ENCODE measurements at places on chromosomes 3 and 15.

DNA sequence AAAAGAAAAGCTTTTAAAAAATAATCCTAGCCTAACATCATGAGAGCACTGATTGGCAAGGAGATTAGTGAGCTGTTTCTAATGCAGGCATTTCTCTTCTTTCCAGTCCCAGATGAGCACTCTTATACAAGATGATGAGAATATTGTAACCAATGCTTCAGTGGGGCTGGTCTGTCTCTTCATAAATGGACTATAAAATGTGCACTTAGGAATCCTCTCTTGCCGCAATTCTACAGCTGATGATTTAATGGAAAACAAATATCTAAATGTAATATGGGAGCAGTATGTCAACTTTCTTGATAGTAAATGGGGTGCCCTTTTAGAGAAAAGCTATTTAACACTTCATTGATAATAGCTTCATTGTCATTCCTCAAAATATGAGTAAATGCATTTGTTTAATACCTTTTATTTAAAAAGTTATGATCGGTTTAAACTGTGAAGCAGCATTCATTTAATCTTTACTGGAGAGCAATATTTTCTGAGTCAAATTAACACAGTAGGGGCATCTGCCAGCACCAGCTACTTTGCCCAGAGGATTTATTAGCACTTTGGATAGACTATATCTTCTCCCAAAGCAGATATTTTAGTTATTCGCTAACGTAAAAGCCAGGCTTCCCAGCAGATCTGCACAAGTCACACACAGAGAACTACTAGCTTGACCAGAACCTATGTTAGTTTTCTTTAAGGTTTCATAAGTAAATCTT lies 985.9 kb downstream of the DIPK2A start:
- DNase-seq = no peak

- no peak for DNase-seq
Measured at GRCh38 chr3:127456471-127457093, 134.0 kb downstream of the TPRA1 start.

- DNase-seq = no peak
Measured at GRCh38 chr15:84894736-84895425, 10.4 kb downstream of the SLC28A1 start.

DNA sequence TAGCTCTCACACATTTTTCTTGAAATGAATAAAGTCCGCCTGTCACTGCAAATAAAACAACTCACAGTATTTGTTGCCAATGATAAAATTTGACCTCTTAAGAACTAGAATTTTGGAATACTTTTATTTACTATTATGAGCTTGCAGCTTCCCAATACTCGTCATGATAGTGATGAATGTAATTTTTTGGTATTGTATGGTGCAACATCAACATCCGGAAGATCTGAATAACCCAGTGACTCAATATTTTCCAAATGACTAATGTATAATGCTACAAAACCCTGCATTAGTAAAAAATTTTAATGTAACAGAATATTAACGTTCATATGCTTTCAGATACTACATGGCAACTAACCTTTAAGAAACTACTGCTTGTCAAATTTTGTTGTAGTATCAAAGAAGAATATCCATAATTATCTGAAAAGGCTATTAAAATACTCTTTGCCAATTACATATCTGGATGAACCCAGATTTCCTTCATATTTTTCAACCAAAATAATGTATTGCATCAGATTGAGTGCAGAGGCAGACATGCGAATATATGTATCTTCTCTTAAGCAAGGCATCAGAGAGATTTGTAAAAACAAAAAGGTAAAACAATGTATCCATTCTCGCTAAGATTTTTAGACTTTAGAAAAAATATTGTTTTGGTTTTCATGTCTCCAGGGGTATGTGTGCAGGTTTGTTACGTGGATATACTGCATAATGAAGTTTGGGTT lies 95.3 kb downstream of the IGF2BP2 start:
- no peak for DNase-seq

- DNase-seq = no peak
Measured at GRCh38 chr15:57503911-57504598, 87.6 kb upstream of the MYZAP start.

DNA sequence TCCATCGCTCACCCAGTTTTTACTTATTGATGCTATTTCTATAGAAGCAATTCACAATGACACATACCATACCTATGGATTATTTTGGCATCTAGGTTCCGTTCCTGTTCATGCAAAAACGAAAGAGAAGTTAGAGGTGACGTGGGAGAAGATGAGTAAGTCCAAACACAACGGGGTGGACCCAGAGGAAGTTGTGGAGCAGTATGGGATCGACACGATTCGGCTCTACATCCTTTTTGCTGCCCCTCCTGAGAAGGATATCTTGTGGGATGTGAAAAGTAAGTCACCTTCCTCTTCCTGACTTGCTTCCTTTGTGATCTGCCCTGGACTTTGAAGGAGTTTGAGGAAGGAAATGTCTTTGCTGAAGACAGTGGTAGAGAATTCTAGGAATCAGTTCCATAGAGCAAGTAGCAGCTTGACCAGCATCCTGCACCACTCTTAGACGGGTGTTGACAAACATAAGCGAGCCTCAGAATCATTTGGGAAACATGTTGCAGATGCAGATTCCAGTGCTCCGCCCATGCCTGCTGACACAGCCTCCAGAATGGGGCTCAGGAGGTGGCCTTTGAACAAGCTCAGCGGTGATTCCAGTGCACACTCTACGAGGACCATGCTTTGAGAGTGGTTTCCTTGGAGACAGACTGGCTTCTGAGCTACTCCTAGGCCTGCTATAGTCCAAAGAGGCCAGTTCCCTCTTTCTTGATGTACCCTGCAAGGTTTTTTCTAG lies 78.4 kb upstream of the LIMD1 start:
- DNase-seq = no peak

DNA sequence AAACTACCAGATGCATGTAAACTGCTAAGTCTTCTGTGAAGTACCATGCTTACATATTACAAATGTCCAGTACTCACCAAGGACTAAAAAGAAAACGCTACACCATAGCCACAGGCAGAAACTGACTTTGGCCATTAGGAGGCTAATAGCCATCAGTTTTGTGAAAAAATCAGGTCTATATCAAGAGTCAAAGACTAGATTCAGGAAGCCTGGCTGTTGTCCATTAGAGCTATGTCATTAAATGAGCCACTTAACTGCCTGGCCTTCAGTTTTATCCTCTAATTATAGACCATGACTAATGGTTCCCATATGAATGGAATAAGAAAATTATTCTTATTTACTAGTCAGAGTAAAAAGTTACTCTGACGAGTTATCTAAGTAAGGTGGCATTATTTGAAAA lies 144.1 kb downstream of the VPS13C start:
- no peak for DNase-seq

DNA sequence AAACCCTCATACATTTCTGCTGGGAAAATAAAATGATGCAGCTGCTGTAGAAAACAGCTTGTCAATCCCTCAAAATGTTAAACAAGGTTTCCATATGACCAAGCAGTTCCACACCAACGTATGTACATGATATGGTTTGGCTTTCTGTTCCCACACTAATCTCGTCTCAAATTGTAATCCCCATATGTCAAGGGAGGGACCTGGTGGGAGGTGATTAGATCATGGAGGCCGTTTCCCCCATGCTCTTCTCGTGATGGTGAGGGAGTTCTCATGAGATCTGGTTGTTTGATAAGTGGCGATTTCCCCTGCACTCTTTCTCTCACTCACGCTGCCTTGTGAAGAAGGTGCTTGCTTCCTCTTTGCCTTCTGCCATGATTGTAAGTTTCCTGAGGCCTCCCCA lies 100.6 kb upstream of the SLC24A5 start:
- no peak for DNase-seq

DNA sequence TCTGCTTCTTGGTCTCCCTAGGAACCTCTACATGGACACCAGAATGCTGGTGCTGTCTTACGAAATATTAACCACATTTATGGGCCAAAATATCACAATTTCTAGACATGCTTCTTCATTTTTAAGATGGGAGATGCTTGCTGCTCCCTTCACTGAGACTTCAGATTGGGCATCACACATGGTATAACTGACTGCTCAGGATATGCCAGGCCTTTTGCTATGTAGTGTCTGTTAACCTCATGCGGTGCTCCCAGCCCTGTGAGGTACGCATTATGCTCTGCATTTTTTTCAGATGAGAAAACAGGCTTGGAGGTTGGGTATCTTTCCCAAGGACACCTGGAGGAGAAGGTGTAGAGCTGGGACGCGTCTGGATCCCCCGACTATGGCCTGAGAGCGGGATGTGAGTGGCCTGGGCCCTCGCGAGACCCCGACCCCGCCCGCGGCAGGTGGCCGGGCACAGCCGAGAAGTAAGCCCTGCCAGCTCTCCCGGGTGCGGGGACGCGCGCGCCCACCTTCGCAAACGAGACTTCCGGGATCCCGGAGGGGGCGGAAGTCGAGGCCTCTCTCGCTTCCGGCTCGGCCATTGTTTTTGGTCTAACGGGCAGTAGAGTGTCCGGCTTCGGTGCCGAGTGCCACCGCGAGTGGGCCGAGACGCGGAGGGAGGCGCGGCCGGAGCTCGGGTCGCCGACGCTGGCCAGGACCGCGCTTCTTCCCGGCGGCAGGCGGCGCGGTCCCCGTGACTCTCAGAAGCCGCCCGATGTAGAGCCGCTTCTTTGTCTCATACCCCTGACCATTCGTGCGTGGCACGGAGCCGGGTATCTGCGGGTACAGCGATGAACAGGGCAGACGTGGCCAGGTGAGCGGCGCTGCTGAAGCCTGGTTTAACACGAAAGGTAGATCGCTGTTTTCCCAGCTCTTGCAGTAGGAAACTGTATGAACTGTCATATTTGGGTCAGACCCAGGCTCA lies at the start of gene ZKSCAN7:
Gene ZKSCAN7 (plus strand): TSS at position 568 of the 967 bp plus-strand sequence. CDS start 1,855 bp downstream, outside the sequence.
- DNase-seq = peak; percentile 64

- no peak for DNase-seq
Measured at GRCh38 chr15:31399544-31400171, 73.0 kb downstream of the KLF13 start.

DNA sequence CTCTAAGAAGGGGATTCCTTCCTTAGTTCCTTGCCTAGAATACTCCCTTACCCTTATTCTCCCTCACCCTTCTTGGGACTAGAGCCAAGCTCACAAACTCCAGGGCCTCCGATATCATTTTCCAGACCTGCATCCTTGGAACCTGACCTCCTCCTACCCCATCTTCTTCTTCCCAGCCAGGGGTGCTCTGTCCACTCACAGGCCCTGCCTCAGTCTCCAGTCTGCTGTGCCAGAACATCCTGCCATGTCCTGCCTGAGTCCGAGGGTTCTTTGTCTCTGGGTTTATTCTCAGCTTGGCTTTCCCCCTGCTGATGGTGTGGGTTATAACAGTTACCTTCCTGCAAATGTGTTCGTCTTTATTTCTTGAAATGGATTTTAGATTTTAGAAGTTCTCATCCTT lies 59.9 kb upstream of the MCF2L2 start:
- DNase-seq = peak; percentile 6

DNA sequence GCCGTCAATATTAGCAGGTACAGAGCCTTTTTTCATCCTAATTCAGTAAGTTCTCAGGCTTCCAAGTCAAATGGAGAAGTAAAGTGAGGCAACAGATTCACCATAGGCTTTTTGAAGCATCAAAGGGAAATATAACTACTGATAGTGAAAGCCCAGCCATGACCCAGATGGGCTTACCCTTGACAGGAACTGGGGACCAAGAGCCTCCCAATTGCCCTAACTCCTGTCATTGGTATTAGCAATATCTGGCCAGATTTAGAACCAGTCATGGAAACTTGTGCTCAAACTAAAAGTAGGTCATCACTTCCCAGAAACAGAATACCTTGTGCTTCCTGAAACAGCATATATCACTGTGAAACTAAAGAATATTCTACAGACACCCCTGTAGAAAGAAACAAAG lies 33.0 kb downstream of the NME9 start:
- DNase-seq = no peak

- no peak for DNase-seq
Measured at GRCh38 chr15:45197512-45197911, 9.7 kb upstream of the SHF start.

DNA sequence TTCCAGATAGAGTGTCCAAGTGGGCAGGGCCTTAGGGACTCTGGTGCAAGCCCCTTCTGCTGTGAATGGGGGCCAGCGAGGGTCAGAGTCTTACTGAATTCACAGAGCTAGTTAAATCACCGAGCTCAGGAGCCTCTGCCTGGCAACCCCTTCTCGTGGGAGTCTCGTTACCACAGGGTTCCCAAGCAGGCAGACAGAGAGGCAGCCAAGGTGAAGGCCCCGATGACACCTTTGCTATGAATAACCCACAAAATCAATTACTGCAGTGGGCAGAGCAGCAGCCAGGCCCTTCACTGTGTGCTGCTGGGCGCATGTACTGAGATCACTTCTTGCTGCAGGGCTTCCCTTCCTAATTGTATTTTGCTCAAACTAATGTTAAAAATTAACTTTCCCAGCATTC lies 56.9 kb downstream of the SPSB4 start:
- DNase-seq = no peak

GRCh38 chr15:77985031-77985930 lies 92.2 kb downstream of the TBC1D2B start:
- peak; percentile 38 for DNase-seq

GRCh38 chr15:25170113-25170731 lies 215.4 kb downstream of the SNRPN start:
- peak; percentile 33 for DNase-seq
